ENCODE measurements at places on chromosomes 6 and 20. TPM values are rescaled to one million over a fixed set of nuclear protein-coding genes. Genes with fewer than 3 reads are reported as not detected.

Gene CLDN20
- not detected for total RNA-seq

Gene SOBP
- 8.2 TPM for total RNA-seq

Gene MYL9
- 602 TPM for total RNA-seq

Gene TOP1
- total RNA-seq: 21.2 TPM

Gene SNRNP48
- 9.6 TPM for total RNA-seq

Gene GATA5
- total RNA-seq: 9.6 TPM

Gene CCDC170
- total RNA-seq: 0.11 TPM

Gene PSMF1
- total RNA-seq: 116 TPM

Gene CSNK2A1
- total RNA-seq: 125 TPM

Gene MOXD1
- 2.5 TPM for total RNA-seq

Gene CDSN
- not detected for total RNA-seq

Gene SFT2D1
- 29.4 TPM for total RNA-seq

Gene PACSIN1
- 6.3 TPM for total RNA-seq

Gene LTB
- total RNA-seq: not detected

Gene RIPOR2
- 2.4 TPM for total RNA-seq

Gene CCDC167
- 26.1 TPM for total RNA-seq

Gene SYNDIG1
- 21.7 TPM for total RNA-seq

Gene CLPSL1
- not detected for total RNA-seq

Gene SLC17A9
- 1.3 TPM for total RNA-seq

Gene LY6G6D
- not detected for total RNA-seq

Gene TINAG
- total RNA-seq: 0.51 TPM

Gene MAS1
- not detected for total RNA-seq

Gene C20orf96
- 2.4 TPM for total RNA-seq

Gene BPIFB2
- total RNA-seq: not detected

Gene HTR1B
- total RNA-seq: not detected

Gene NUP153
- total RNA-seq: 23.1 TPM

Gene NMBR
- total RNA-seq: not detected

Gene CRISP2
- total RNA-seq: not detected

Gene E2F1
- total RNA-seq: 0.31 TPM

Gene RCAN2
- 96.5 TPM for total RNA-seq

Gene STMN3
- 10.1 TPM for total RNA-seq

Gene TAGAP
- total RNA-seq: 3.2 TPM

Gene PDYN
- not detected for total RNA-seq

Gene CALHM6
- total RNA-seq: 3.1 TPM

Gene CCN5
- 85.1 TPM for total RNA-seq

Gene ASIP
- total RNA-seq: not detected

Gene LGSN
- total RNA-seq: not detected

Gene VSX1
- total RNA-seq: not detected

Gene C20orf204
- 0.35 TPM for total RNA-seq

Gene ANKRD6
- total RNA-seq: 12.3 TPM

Gene SESN1
- total RNA-seq: 35.1 TPM

Gene TP53TG5
- total RNA-seq: not detected

Gene CRISP3
- not detected for total RNA-seq

Gene BPI
- total RNA-seq: not detected

Gene HFE
- 3.1 TPM for total RNA-seq

Gene RSPO4
- 0.20 TPM for total RNA-seq

Gene PLAGL2
- 7.0 TPM for total RNA-seq

Gene KCNK16
- not detected for total RNA-seq

Gene OR12D3
- total RNA-seq: not detected

Gene RNF182
- total RNA-seq: 0.83 TPM

Gene ADGRF1
- total RNA-seq: not detected

Gene FLRT3
- 17.8 TPM for total RNA-seq

Gene PRPH2
- total RNA-seq: 0.90 TPM

Gene C4A
- total RNA-seq: 175 TPM

Measured in right atrium auricular region (tissue), 2 donors.